AG08395 (cell line): ENCODE measurements at places on chromosomes 3 and 15.

- DNase-seq, result no peak
These were observed 17.6 kb upstream of the GATM start for GRCh38 chr15:45395943-45396342.

- DNase-seq, result peak; percentile 6
These were observed 49.1 kb downstream of the IQCH start for GRCh38 chr15:67303490-67304363.

DNA sequence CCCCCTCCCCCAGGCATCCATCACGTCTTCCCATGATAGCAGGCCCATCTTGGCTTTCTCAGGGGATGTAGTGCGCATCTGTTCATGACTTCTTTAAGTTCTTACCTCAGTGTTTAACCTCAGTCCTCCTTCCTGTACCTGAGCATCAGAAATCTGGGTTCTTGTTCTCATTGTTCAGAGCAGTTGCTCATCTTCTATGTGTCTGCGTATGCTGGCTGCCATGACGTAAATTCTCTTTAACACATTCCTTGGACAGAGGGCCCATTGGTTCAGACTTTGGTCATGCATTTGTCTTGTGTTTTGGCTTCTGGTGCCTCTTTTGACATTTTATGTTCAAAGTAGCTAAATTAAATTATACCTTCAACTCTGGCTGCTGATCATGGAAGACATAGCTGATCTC is 227.3 kb downstream of the CACNA2D3 start:
- no peak for DNase-seq

DNA sequence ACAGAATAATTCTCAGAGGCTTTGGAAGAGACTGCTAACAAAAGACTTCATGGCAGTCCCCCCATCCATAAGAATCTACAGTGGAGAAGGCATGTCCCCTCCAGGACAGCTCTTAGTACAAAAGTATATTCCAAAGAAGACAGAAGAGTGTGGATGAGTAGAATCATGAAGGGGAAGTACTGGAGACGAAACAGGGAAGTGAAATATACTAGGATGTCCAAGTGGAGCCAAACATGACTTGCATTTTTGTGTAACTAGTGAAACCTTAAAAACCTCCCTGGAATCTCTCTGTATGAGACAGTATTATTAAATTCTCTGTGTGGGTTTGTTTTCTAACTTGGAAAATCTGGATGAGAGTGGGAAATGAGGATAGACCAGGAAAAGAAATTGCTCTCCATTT is 312.4 kb downstream of the RSL24D1 start:
- no peak for DNase-seq

DNA sequence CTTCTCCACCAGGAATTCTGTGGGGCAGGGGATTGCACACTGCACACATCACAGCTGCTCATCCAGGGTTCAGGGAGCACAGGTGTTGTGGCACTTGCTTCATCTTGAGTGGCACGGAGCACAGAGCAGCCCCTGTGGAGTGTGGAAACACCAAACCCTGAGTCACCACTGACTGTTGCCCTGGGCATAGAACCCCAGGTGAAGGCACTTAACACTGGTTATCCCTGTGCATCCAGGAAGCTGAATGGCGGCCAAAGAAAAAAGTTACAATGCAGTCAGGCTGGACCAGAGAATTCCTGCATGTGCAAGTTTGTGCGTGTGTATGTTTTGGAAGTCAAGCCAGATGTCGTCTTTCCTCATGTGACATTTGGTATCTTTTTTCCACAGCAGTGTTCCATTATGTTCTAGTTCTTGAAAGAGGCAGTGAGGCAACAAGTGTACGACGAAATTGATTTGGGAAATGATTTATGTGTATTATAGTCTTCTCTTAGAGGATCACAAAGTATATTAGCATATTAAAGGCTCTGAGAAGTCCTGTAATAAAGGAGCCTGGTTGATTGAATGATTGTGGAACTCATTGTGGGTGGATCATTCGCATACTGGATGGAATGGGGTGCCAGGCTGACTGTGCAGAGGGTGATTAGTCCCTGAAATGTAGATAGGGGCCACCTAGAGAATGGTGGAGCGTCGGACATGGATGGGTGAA is 292.3 kb downstream of the TLE3 start:
- DNase-seq, result no peak

GRCh38 chr3:100368441-100368840 is 32.4 kb downstream of the TOMM70 start:
- DNase-seq, result no peak

DNA sequence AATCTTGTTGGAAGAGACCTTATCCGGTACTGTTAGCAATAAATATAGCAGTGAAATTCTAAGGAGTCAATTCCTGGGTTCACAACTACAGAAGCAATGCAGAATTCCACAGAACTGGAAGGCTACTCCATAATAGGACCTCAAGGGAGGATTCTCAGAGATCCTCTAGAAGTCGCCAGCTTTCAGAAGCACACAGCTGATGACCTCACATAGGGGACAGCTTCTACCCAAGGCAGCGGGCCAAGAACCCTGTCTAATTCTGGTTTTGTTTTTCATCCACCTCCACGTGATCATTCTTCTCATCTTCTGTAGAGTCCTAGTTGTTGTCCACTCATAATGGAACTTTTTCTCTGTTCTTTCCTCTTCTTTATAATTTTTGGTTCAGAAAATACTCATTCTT is 99.4 kb downstream of the ERC2 start:
- DNase-seq, result no peak

- DNase-seq, result no peak
These were observed 97.3 kb downstream of the CORO2B start for GRCh38 chr15:68676011-68676605.
